Stimulated activated CD8-positive, alpha-beta memory T cell treated with anti-CD3 and anti-CD28 coated beads, Interleukin-7, amount 100 ng/mL, for 1 hour (primary cell): ENCODE measurements at places on chromosomes 7 and 10.

- no peak for DNase-seq
Observed at GRCh38 chr7:6546498-6547251, 4.6 kb downstream of the GRID2IP start.

- DNase-seq: no peak
Observed at GRCh38 chr7:24496036-24496435, 77.2 kb upstream of the PALS2 start.

DNA sequence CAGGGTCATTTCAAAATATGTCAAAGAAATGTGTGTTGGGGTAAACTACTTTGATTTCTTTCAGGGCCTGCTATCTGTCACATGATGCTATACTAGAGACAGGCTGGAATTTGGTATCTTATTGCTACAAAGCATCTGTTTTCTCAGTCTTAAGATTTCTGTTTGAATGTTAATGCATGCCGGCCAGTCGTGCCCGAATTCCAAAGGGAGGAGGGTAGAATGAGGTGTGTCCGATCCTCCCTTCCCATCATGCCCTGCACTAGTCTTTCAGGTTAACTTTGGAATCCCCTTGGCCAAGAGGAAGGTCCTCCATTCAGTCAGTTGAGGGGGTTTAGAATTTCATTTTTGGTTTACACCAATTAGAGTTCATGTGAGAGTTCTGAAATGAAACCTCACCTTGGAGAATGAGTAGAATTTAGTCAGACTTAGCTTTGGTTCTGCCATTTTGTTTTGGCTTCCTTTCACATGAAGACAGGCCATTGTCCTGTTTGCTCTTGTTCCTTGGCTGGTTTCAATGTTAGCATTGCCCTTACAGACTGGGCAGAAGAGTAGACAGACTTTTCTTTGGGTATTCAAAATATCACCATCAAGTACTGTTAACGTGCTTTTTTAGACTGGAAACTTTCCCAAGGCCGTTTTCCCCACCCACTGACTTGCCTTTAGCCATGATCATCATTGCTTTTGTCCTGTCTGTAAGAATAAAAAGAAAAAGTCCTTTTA, 95.8 kb downstream of the CAMK1D start:
- DNase-seq: no peak

GRCh38 chr7:55939514-55940123, 12.1 kb upstream of the MRPS17 start:
- DNase-seq: no peak

- no peak for DNase-seq
Observed at GRCh38 chr10:63421591-63421990, 44.2 kb downstream of the JMJD1C start.

GRCh38 chr10:35398355-35398754, 62.0 kb downstream of the CCNY start:
- DNase-seq: no peak

GRCh38 chr7:122433765-122434164, 129.2 kb upstream of the FEZF1 start:
- no peak for DNase-seq

DNA sequence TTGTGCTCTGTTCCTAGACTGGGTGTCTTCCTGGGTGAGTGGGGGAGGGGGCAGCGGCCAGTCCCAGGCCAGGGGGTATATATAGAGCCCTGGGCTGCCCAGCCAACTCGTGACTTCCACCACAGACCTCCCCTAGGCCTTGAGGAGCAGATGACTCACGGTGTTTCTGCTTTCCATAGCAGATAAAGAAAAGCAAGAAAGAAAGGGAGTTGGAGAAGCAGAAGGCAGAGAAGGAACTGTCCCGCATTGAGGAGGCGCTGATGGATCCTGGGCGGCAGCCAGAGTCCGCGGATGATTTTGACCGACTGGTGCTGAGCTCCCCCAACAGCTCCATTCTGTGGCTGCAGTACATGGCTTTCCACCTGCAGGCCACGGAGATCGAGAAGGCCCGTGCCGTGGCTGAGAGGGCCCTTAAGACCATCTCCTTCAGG, 10.1 kb downstream of the CALHM2 start:
- no peak for DNase-seq

- DNase-seq: no peak
Observed at GRCh38 chr10:21791276-21791675, 212.3 kb downstream of the DNAJC1 start.

- DNase-seq: no peak
Observed at GRCh38 chr10:120077707-120078492, 185.4 kb downstream of the SEC23IP start.

- no peak for DNase-seq
Observed at GRCh38 chr10:132649651-132650360, 112.2 kb downstream of the INPP5A start.

DNA sequence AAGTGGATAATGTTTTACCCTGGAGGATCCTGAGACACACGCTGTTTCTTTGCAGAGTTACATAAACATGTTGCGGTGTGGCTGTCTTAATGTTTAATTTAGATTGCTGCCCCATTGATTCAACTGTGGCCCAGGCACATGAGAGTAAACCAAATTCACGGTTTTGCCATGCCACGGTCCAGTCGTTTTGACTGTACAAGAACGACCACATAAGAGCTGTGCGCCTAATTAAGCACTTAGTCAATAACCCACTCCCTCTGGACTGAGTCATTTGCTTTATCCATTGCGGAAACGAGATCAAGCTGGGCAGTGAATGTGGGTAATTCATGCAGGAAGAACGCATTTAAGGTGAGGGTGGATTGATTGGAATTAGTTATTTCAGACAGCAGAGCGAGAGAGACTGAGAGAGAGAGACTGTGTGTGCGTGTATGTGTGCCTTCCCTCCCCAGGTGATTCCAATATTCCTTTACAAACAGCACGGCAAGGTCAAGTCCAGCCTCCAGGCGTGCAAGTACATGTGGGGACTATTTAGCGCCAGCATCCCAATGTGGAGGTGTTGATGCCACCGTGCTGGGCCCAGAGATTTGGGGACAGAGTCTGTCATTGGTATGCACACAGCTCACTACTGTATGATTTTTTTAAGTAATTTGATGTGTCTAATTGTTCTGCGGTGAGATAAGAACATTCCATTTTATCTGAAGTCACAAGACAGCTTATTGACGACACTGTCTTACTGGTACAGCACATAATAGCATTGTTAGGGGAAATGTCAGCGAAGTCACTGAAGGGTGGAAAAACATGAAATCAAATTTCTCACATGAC, 8.4 kb upstream of the TEX36 start:
- DNase-seq: no peak
